OCI-LY7 (cell line): ENCODE measurements at places on chromosomes 1 and 21. TPM values are rescaled to one million over a fixed set of nuclear protein-coding genes. Genes with fewer than 3 reads are reported as not detected.

Gene NUDT4B
- 0.63 TPM in 1 of 2 replicates, not detected in the other for total RNA-seq

Gene PAQR7
- 1.3 and 1.8 TPM in 2 replicates for total RNA-seq

Gene GJC2
- total RNA-seq: 0.53 and 0.80 TPM in 2 replicates

Gene TEDDM1
- total RNA-seq: not detected in 2 replicates

Gene CELA2B
- not detected in 2 replicates for total RNA-seq

Gene WNT3A
- not detected in 2 replicates for total RNA-seq

Gene UBIAD1
- total RNA-seq: 27.9 and 28.9 TPM in 2 replicates
